GM12892 (cell line): ENCODE measurements at places on chromosomes 5 and 9.

DNA sequence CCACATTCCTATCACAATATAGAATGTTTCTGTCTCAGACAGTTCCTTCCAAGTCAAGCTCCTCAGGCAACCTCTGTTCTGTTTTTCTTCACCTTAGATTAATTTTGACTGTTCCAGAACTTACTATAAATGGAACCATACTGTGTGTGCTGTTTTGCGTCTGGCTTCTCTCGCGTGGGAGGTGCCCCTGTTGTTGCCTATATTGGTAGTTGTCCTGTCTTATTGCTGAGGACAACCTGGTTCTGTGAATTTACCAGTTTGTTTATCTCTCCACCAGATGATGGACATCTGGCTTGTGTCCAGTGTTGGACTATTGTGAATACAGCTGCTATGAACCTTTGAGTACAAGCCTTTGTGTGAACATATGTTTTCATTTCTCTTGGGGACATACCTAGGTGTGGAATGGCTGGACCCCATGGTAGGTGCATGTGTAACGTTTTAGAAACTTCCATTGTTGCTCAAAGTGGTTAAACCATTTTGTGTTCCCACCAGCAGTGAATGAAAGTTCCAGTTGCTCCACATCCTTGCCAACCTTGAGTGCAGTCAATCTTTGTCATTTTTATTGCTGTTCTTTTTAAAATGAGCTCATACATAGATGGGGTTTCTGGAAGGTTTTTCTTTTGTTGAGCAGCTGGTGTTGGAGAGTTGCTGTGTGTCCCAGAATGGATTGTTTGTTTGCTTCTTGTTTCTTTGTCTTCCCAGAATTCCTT, 18.1 kb downstream of the HMCN2 start:
- no peak for DNase-seq

DNA sequence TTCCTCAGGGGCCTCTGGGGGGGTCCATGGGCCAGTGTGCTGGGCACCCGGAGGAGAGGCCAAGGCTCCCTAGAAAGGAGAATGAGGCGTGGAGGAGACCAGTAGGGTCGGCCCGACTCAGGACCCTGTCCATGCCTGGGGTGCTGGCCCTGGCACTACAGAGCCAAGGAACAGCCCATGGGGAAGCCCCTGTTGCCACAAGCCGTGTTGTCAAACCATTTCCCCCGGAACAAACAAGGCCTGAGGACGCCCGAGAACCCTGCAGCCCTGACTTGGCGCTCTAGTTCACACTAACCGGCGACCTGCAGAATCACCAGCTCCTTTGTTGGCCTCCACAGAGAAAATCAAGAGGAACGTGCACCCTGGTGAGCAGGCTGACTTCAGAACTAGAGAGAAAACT, 41.6 kb upstream of the SLC12A7 start:
- no peak for DNase-seq

DNA sequence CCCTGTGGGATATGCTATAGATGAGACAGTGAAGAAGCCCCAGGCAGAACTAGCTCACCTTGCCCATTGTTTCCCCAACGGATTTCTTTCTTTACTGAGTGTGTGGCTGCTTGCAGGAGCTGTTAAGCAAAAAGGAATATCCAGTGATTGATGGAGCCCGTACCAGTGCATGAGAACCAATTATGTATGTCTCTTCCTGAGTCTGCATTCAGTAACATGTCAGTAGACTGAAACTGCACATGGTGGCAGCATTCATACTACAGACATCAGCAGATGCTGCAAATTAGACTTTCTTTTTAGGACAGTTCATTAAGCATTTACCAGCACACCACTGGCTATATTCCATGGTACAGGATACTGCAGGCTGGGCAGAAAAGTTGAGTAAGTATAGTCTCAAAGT, 90.3 kb upstream of the PLCXD3 start:
- DNase-seq: no peak

GRCh38 chr5:60945813-60946187, 795 bp downstream of the NDUFAF2 start:
- DNase-seq: no peak

GRCh38 chr9:78685471-78685870, 388.5 kb downstream of the PSAT1 start:
- no peak for DNase-seq

- DNase-seq: no peak
Observed at GRCh38 chr9:8221462-8221861, 421.9 kb upstream of the DMAC1 start.

GRCh38 chr9:137488327-137488653, 29.2 kb upstream of the NSMF start:
- no peak for DNase-seq

DNA sequence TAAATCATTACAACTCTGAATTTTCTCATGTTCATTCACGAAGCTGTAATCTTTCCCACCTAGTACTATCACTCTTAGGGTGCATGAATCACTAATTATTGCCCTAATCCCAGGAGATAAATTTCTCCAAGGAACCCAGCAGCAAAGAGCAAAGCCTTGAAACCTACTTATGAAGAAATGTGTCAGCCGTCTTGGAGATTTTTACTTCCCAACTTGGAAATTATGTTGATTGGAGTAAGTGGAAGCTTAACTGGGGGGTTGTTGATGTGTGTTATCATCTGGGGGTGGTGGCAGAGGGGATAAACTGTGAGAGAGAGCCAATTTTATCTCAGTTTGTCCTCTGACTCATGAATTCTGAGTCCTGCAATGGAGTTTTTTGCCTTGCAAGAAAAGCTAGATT, 440.5 kb upstream of the WWC1 start:
- no peak for DNase-seq

GRCh38 chr5:177132136-177133095, 1.2 kb upstream of the NSD1 start:
- no peak for DNase-seq
